ENCODE measurements at places on chromosomes 2 and 18. TPM values are rescaled to one million over a fixed set of nuclear protein-coding genes. Genes with fewer than 3 reads are reported as not detected.

GRCh38 chr2:204691911-204692510, 146.7 kb downstream of the PARD3B start:
- H3K27ac ChIP-seq, result no peak overlapping the region
- H3K4me1 ChIP-seq, result peaks cover 8% of the 10 kb centered on the region
- H3K36me3 ChIP-seq, result no peaks in the 10 kb centered on the region
- H3K27me3 ChIP-seq, result peaks cover 5% of the 10 kb centered on the region

DNA sequence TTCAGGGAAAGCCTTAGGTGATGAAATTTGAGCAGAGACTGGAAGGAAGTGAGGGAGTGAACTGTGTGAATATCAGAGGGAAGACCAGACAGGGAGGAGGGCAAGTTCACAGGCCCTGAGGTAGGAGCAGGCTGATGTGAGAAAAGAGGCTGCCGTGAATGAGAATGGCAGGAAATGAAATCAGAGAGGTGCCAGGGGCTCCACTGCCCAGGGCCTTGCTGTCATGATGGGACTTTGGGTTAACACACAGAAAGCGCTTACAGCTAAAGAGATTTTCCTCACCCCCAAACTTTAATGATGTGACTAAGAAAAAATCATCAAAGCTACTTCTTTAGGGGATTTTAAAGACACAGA, 53.8 kb downstream of the MARCHF4 start:
- DNase-seq, result no peak
- H3K4me1 ChIP-seq, result no peaks in the 10 kb centered on the region
- no peak overlapping the region for H3K4me3 ChIP-seq
- no peak overlapping the region for H3K27ac ChIP-seq
- H3K36me3 ChIP-seq, result no peaks in the 10 kb centered on the region
- peaks cover 5% of the 10 kb centered on the region for H3K27me3 ChIP-seq

DNA sequence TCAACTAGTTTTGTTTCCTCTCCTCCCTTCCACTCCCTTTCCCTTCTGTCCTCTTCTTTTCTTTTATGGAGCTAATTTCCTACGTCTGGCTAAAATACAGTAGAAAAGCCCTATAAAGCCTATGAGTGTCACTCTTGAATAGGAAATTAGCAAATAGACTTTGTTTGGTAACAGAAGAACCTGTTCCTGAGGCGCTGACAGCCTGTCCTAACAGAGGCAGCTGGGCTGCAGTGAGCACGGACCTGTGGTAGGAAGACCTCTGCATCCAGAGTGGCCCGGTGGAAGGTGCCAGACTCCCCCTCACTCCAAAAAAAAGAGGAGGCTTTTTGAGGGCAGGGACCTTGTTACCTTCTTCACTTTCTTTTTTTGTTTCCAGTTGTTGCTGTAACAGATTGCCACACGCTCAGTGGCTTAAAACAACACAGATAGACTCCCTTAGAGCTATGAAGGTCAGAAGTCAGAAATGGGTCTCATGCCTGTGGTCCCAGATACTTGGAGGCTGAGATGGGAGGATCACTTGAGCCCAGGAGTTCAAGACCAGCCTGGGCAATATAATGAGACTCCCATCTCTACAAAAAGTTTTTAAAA, 81.2 kb upstream of the TXNDC2 start:
- H3K4me1 ChIP-seq, result no peaks in the 10 kb centered on the region
- no peaks in the 10 kb centered on the region for H3K36me3 ChIP-seq
- H3K27ac ChIP-seq, result no peak overlapping the region
- DNase-seq, result no peak
- peaks cover 6% of the 10 kb centered on the region for H3K27me3 ChIP-seq

DNA sequence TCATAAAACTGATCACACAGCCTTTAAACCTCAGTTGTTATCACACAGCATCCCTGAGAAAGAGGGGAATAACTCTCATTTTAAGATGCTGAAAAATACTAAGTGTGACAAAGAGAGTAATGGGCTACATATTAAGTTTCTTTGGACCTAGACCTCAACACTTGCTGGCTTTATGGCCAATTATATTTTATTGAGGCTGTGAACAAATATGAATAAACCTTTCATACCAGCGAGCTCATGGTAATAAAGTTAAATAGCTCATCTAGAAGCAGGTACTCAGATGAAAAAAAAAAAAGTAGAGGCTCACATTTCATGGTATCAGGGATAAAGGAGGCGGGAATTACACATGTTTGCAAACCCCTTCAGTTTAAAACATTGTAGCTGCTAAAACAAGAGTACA, 75.7 kb downstream of the DOCK10 start:
- H3K27ac ChIP-seq, result no peak overlapping the region
- H3K4me3 ChIP-seq, result no peak overlapping the region
- no peaks in the 10 kb centered on the region for H3K27me3 ChIP-seq
- no peak for DNase-seq
- peaks cover 35% of the 10 kb centered on the region for H3K36me3 ChIP-seq
- peaks cover 49% of the 10 kb centered on the region for H3K4me1 ChIP-seq

DNA sequence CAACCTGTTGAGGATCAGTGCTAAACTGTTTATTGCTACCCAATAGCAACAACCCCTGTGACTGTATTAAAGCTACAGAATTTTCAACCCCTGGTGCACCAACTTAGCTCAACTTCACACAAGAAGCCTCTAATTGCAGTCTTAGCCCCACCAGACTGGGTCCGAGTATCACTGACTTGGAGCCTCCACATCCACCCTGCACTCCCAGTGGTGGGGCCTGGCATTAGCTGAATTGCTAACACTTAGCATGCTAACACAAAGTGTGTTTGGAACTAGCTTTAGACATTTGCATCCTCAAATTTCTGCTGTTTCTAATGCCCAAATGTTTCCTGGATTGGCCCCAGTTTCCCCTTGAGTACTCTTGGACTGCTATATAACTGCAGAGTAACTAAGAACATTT, 298.6 kb downstream of the AGPS start:
- no peak overlapping the region for H3K4me3 ChIP-seq
- H3K27me3 ChIP-seq, result peaks cover 16% of the 10 kb centered on the region
- no peaks in the 10 kb centered on the region for H3K4me1 ChIP-seq
- DNase-seq, result no peak
- H3K27ac ChIP-seq, result no peak overlapping the region
- no peaks in the 10 kb centered on the region for H3K36me3 ChIP-seq

- no peak for DNase-seq
- H3K36me3 ChIP-seq, result peaks cover 3% of the 10 kb centered on the region
- H3K27me3 ChIP-seq, result peaks cover 13% of the 10 kb centered on the region
- H3K27ac ChIP-seq, result no peak overlapping the region
- H3K4me1 ChIP-seq, result peaks cover 28% of the 10 kb centered on the region
- H3K4me3 ChIP-seq, result no peak overlapping the region
These were observed 153.8 kb downstream of the AQP4 start for GRCh38 chr18:26711756-26712155.

DNA sequence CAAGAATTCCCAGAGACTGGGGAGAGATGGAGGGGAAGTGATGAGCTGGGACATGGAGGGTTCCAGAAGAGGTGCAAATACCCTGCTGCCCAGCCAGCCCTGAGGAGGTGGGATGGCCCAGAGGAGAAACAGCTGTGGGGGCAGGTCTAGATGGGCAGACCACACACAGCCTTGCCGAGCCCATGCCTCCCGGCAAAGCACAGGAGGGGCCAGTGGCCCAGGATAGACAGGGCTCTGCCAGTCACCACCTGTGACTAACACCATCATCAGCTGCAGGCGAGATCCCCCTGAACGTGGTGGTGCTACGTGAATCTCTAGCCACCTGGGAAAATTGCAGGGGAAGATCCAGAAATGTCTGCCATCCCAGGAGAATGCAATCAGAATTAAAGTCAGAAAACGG, 39.4 kb downstream of the SCTR start:
- H3K4me1 ChIP-seq, result no peaks in the 10 kb centered on the region
- no peak for DNase-seq
- no peaks in the 10 kb centered on the region for H3K36me3 ChIP-seq
- H3K27me3 ChIP-seq, result no peaks in the 10 kb centered on the region

DNA sequence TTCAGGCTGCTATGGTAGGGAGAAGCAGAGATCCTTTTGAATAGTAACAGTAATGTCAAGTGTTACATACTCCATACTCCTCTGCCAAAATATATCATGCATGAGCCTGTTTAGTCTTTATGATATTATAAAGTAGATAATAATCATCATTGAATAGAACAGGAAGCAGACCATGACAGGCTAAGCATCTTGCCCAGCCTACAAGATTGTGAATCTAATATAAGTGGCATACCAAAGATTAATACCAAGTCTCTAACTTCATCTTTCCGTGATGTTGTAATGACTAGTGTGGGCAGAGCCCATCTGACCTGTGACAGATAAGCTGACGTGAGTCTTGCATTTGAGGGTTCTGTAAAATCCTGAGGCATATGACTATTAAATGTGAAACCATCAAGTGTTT, 13.1 kb downstream of the NDUFB3 start:
- H3K4me3 ChIP-seq, result no peak overlapping the region
- DNase-seq, result no peak
- H3K4me1 ChIP-seq, result peaks cover 1% of the 10 kb centered on the region
- H3K27ac ChIP-seq, result no peak overlapping the region
- H3K36me3 ChIP-seq, result peaks cover 35% of the 10 kb centered on the region

SKOR2 gene
- not detected for total RNA-seq

BMP10 gene
- total RNA-seq, result 0.18 TPM

UGT1A5 gene
- not detected for total RNA-seq

GKN1 gene
- total RNA-seq, result not detected

ANKRD30B gene
- total RNA-seq, result not detected

Measured in activated CD4-positive, alpha-beta memory T cell treated with anti-CD3 and anti-CD28 coated beads, Interleukin-2, amount 10 ng/mL, durations not matched to agents 7 days and 5 days (primary cell).